Type B pancreatic cell (in vitro differentiated cells): ENCODE measurements at places on chromosomes 5 and 9.

DNA sequence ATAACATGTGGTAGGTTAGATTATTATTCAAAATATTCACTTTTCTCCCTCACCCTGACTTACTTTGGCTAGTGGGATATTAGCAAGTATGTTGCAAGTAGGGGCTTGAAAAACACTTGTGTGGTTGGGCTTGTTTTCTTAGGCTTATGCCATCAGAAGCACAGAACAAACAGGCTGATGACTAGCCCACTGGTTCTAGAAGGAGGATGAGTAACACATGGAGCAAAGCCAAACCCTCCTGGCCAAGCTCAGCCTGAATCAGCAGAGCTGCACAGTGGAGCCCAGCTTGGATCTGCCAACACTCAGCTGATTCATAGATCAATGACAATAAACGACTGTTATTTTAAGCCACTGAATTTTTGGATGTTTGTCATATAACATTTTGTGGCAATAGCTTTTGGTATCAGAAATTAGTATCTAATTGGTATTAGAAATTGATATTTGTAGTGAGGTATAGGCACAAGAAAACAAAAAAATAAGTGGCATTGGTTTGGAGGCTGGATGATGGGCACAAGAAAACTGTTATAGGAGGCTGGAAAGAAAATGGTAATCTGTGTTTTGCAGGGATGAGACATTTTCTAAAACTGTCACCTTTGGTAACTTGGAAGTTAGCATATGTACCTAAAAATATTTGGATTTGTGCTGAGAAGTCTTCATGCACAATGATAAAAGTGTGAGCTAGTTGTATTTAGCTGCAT is 46.1 kb upstream of the ZBED3 start:
- DNase-seq = no peak

DNA sequence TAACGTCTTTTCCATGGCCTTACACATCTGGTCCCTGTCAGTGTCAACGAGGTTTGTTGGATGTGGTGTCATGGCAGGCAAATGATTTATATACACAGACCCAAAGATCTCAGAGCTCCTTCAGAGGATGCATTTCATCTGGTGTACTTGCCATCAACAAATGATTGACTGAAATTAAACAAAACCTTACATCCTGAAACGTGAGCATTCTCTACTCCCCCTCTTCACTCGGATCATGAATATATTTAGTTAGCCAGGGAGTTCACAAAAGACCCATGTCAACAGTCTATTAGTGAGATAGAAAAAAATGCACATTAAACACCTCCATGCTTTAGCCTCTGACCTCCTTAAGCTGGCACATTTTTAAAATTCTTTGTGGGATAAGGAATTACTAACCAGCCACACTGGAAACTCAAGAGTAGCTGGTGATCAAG is 215.6 kb downstream of the EFNA5 start:
- no peak for DNase-seq

GRCh38 chr5:131488463-131488862 is 146.6 kb downstream of the RAPGEF6 start:
- DNase-seq = no peak

DNA sequence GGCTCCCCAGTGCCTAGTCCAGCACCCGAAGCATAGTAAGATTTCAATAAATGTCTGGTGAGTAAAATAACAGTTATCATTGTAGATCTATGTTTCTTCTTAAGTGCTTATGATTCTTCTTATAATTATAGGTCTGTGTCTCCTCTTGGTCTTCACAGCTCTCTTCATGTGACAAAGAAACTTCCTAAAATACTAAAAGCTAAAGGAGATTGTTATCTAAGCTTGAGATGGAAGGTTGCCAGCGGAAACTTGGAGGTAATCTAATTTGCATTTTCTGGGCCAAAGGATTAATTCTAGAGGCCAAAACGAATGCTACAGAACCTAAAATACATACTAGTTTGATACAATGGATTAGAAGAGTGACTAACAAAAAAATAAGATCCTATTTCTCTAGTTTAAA is 13.6 kb upstream of the ARHGAP26 start:
- no peak for DNase-seq

- no peak for DNase-seq
Observed at GRCh38 chr9:86353655-86354010, 577 bp downstream of the TUT7 start.

DNA sequence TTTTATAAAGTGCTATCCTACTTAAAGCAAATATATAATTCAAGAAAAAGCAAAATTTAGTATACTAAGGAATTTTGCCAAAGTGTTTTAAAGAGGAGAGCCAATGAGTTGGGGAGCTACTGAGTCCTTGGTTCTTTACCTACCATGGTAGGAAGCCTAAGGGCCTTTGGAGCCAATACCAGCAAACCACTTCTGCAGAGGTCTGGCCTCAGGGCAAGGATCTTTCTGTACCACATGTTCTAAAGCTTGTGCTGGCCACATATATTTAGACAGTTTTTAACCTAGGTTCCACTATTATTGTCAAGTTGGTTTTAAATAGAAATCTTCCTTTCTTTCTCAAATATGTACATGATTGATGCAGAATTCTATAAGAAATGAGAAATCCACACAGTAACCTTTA is 172.3 kb upstream of the NREP start:
- no peak for DNase-seq

DNA sequence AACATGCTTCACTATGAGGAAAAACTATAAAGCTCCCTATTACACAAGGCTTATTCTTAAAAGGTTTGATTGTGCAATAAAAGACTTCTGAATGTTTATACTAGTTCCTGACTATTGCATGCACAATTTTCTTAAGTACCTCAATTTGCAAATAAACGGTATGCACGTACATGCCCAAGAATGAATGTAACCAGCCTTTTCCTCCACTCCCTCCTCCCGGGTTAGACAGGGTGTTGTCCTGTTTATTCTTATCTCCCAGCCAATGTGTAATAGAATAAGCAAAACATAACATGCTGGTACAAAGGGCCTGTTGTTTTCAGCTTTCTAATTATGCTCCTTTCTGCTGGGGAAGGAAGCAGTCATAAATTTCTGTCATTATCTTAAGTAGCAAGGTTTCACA is 79.1 kb downstream of the AOPEP start:
- no peak for DNase-seq

- no peak for DNase-seq
Observed at GRCh38 chr9:131732061-131732526, 7.8 kb downstream of the RAPGEF1 start.

- DNase-seq = no peak
Observed at GRCh38 chr9:93525476-93525875, 50.9 kb upstream of the PHF2 start.

- peak; percentile 78 for DNase-seq
Observed at GRCh38 chr5:10307206-10308148, at the start of gene CMBL. Gene CMBL (minus strand): TSS chr5:10307902. CDS start chr5:10290762, 17,140 bp downstream.

GRCh38 chr9:16484180-16484579 is 386.3 kb downstream of the BNC2 start:
- no peak for DNase-seq

GRCh38 chr9:82334286-82334685 is 345.7 kb downstream of the SPATA31D1 start:
- DNase-seq = no peak

- no peak for DNase-seq
Observed at GRCh38 chr9:23945897-23946296, 119.9 kb upstream of the ELAVL2 start.

GRCh38 chr9:117929868-117930267 is 225.7 kb downstream of the TLR4 start:
- no peak for DNase-seq

- no peak for DNase-seq
Observed at GRCh38 chr5:35198686-35199085, 31.6 kb downstream of the PRLR start.

- no peak for DNase-seq
Observed at GRCh38 chr5:107203243-107203642, 467.5 kb downstream of the EFNA5 start.

DNA sequence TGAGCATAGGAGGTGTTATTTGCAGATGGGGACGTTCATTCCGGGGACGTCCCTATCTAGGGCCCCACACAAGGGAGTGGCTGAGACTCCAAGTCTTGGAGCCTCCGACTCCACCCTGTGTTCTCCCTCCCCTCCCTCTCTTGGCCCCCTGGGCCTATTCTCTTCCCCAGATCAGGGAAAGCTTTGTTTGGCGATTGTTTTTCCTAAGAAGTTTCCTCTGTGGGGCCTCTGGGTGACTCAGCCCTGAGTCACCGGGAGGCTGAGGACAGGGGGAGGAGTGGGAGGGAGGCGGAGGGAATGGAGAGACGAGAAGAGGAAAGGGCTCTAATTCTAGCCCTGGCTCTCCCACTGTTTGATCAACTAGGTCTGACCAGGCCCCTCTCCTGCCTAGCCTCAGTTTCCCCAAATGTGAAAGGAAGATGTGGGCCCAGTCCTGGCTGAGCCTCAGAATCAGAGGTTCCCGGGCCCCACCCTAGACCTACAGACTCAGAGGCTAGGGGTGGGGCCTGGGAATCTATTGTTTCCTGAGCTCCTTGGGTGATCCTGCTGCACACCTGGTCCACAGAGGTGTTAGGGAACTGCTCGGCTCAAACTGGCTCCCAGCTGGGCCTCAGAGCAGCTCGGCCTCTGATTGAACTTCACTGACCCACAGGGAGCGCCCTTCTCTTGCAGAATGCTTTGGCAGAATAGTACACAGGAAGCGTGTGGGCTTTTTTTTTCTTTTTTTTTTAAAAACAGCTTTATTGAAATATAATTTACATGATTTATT is 19.2 kb downstream of the GSN start:
- DNase-seq = no peak

DNA sequence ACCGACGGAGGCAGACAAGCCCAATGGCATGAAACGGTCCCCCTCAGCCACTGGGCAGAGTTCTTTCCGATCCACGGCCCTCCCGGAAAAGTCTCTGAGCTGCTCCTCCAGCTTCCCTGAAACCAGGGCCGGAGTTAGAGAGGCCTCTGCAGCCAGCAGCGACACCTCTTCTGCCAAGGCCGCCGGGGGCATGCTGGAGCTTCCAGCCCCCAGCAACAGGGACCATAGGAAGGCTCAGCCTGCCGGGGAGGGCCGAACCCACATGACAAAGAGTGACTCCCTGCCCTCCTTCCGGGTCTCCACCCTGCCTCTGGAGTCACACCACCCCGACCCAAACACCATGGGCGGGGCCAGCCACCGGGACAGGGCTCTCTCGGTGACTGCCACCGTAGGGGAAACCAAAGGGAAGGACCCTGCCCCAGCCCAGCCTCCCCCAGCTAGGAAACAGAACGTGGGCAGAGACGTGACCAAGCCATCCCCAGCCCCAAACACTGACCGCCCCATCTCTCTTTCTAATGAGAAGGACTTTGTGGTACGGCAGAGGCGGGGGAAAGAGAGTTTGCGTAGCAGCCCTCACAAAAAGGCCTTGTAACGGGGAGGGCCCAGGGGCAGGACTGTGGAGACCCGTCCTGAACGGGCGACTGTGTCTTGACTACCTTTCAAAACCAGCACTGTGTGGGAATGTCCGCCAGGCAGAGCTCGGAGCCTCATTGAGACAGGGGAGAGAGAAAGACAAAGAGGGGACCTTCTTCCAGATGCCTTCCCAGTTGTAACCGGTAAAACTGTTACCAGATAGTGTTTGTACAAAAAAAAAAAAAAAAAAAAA is 29.9 kb downstream of the CD180 start:
- no peak for DNase-seq

DNA sequence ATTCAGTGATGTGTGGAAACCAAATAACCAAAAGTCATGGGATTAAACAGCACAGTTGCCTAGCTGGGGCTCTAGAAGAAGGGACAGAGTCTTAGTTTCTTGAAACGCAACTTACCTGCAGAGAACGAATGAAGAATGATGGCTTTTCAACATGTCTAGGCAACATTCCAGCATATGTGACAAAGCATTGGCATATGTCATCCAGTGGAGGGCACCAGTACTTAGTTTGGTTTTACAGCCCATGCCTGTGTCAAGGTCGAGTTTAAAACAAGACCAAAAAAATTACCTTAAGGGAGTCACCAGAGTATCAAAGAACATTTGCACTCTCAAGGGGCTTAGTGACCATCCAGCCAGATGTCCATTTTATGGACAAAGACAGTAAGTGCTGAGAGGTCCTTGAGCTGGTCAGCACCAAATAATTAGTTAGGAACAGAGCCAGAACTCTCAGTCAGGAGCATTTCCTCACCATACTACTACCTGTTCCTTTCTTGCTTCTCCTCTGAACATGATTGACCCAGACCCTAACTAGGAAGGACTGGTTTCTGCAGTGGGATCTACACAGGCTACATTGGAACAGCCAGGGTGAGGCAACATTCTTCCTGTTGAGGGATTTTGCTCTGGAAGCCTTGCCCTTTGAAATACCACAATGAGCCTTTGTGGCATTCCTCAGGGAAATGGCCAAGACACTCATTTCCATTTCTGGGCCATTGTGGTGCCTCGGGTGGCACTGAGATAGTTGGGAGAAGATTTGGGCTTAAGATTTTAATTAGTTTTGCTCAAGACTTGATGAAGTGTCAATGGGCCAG is 75.4 kb upstream of the ANKH start:
- no peak for DNase-seq

GRCh38 chr5:123835421-123835820 is 323.4 kb downstream of the CSNK1G3 start:
- no peak for DNase-seq

- no peak for DNase-seq
Observed at GRCh38 chr9:92512622-92513021, 23.2 kb downstream of the ECM2 start.

DNA sequence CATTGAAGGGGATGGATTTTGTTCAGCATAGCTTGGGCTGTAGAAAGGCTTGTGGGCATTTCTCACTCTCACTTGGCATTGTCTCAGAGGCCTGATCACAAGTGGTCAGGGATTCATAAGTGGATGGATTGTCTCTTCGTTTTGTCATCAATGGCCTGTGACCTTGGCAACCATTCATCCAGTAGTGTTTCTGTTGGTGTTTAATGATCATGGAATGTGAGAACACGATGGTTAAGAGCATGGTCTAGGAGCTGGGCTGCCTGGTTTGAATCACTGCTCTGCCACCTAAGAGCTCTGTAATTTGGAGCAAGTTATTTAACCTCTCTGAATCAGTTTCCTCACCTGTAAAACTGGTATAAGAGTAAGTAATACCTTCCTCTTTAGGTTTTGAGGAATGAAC is 430.1 kb upstream of the MEF2C start:
- no peak for DNase-seq

- DNase-seq = no peak
Observed at GRCh38 chr5:42676362-42676761, 80.3 kb upstream of the CCDC152 start.

DNA sequence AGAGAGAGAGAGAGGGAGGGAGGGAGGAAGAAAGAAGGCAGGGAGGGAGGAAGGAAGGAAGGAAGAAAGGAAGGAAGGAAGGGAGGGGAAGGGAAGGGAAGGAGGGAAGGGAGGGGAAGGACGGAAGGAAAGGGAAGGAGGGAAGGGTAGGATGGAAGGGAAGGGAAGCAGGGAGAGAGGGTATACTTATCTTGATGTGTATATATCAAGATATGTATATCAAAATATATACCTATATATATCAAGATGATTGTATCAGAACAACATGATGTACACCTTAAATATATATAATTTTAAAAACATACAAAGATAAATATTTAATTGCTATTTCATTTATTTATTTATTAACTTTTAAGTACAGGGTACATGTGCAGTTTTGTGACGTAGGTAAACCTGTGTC is 96.8 kb upstream of the ADAMTS16 start:
- DNase-seq = no peak
